ENCODE measurements at places on chromosomes 2 and 18.

- DNase-seq, result no peak
Measured at GRCh38 chr18:10565835-10566234, 40.0 kb downstream of the NAPG start.

DNA sequence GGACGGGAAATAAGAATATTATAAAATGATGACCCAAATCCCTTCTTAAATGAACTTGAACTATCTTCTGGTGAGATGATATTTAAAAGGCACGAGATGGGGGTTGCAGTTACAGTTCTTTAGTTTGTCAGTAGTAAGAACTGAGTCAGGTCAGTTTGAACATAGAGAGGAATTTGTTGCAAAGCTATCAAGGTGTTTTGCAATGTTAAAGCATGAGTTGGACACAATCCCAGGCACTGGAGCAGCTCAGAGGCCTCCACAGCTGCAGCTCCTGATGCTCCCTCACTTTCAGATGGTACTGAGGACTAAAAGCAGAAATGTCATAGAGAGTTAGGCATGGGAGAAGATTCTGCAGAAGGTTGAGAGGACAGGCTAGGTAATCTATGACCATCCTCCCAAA, 236.0 kb downstream of the BCL2 start:
- DNase-seq, result no peak

DNA sequence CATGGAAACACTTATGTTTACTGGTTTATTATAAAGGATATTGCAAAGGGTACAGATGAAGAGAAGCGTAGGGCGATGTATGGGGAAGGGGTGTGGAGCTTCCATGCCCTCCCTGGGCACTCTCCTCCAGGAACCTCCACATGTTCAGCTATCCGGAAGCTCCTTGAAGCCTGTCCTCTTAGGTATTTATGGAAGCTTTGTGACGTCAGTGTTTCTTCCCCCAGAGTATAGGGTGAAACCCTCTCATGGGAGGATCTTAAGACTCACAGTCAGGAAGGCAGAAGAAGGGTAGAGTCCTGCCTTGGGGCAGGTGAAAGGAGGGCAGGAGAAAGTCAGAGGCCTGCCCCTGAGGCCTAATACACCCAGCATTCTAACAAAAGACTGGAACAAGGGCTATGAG, 61.3 kb upstream of the CREB1 start:
- no peak for DNase-seq

GRCh38 chr2:214737188-214737587, 72.3 kb downstream of the BARD1 start:
- DNase-seq, result no peak

GRCh38 chr2:85353876-85354285, 447 bp downstream of the RETSAT start:
- no peak for DNase-seq

GRCh38 chr2:9769171-9770005, 73.9 kb upstream of the TAF1B start:
- no peak for DNase-seq

- DNase-seq, result no peak
Measured at GRCh38 chr2:182377467-182377866, 49.4 kb downstream of the PDE1A start.

DNA sequence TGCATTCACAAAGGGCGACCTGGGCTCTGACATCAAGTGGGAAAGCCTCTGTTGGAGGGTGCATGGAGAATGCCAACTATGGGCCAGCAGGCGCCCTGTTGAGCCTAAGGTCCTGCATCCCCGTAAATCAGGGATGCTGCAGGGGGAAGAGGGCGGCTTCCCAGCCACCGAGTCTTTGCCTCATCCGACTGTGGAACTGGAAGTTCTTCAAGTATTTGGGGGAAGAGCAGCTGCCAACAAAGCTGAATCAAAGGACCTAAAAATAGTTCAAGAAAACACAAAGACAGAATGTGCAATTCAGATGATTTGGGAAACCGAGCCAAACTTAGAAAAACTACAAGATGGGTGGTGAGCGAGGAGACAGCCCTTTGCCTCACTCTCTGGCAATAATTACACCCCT, 281.1 kb upstream of the MGAT5 start:
- DNase-seq, result no peak

DNA sequence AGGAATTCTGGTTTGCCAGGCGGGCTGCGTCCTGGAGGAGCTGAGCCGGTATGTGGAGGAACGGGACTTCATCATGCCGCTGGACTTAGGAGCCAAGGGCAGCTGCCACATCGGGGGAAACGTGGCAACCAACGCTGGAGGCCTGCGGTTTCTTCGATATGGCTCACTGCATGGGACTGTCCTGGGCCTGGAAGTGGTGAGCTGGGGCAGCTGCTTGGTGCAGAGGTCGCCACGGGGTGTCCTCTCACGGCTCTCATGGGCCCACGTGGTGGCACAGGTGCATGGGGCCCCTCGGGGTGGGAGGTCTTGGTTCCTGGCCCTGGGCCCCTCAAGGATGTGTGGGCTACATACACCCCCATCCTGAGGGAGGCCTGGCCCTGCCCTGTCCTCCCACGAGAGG, 9.2 kb downstream of the D2HGDH start:
- no peak for DNase-seq

- no peak for DNase-seq
Measured at GRCh38 chr2:20609349-20609994, 41.4 kb downstream of the HS1BP3 start.

GRCh38 chr2:100062336-100062735, 80.1 kb downstream of the AFF3 start:
- DNase-seq, result no peak

DNA sequence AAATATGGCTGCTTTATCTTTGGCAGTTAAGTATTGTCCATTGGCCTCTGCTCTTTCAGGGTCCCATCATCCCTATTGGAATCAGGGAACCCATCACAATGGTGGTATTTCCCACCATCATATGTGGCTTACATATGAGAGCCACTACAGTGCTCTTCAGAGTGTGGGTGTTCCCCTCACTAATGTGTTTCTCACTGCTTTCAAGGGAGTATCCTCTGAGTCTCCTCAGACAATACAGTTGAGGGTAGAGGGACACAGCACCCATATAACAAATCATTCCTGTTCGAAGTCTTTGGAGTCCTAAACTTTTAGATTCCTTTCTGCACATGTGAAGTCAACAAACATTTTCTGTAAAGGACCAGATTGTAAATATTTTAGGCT, 48.8 kb upstream of the DNAJC10 start:
- no peak for DNase-seq

GRCh38 chr2:10317646-10318045, 14.9 kb downstream of the HPCAL1 start:
- DNase-seq, result no peak

- DNase-seq, result no peak
Measured at GRCh38 chr2:113182471-113183260, 8.9 kb downstream of the PSD4 start.

DNA sequence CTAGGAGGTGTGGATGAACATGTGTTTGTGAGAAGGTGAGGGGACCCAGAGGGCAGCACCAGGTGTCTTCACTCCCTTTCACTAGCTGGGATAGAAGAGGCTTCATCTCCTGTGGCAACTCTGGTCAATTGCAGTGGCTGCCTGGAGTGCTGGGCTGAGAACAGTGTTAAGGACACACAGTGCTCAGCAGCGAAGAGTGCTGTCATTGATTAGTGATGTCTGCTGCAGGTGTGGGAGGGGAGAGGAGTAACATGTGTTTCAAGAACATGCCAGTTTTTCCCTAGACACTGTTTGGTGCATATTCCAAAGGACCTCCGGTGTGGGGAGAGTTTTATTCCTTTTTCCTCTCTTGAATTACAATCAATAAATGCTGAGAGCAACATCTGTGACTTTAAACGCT, 95.9 kb upstream of the CXCR4 start:
- no peak for DNase-seq

GRCh38 chr2:192128655-192129054, 66.1 kb downstream of the TMEFF2 start:
- no peak for DNase-seq

DNA sequence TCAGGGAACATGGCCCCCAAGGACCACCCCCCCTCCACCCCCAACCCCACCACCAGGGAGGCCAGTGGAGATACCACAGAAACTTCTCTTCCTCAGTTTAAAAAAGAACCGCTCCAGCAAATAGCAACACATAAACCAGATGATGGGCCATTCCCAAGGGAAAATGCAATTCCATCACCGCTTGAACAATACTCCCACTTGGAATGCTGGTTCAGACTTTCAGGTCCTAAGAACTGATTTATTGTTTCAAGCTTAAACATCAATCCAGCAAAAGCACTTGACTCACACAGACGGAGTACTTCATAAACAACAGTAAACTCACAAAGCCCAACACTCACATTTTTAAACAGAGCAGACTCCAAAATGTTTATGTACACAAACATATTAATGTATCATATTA, 6.9 kb downstream of the HDAC4 start:
- no peak for DNase-seq

DNA sequence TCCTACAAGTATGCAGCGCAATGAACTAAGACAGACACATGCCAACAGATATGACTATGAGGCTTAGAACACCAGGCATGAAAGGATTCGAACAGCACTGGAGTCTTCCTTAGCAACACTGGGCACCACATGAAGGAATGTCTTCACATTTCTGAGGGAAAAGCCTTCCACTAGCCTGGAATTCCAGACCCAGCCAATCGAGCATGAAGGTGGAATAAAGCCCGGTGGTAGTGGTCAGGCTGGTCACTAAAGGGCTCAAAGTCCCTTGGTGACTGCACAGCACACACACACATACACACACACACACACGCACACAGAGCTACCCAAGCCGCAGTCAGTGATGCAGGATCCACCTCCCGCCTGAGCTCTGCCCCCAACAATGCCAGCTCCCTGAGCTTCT, 19.7 kb upstream of the SFXN5 start:
- no peak for DNase-seq

DNA sequence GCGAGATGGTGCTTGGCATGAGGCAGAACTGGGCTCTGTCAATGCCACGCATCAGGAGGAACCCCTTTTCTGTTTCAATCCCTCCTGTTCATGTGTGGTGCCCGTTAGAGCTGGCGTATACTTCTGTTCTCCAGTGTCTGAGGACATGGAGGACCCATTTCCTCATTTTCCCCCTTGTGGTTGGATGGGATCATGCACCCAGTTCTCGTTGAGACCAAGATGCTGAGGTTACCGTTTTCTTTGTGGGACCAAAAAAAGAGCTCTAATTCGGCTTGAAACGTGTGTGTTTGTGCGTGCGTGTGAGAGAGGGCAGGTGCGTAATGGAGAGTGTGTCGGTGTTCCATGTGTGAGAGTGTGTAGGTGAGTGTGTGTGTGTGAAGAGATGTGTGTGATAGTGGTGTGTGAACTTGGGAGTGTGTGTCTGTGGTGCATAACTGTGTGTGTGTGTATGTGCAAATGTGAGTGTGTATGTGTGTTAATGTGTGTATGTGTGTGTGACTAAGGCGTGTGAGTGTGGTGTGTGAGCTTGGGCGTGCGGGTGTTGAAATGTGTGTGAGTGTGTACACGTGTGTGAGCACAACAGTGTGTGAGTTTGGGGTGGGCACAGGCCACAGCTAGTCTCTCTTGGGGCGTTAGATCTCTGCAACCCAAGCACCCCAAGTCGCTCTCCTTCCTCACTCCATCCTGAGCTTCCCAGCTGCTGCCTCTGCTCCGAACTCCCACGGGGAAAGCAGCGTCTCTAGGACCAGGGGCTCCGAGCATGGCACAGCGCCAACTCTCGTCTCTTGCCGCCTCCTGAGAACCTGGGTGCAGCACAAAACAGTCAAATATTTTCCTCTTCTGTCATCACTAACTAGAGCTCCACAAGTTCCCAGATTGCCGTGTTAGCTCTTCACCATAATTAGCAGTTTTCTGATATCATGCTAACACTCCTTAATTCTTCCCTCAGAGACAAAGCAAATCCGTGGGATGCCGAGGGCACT, 75.8 kb downstream of the LONRF2 start:
- no peak for DNase-seq

GRCh38 chr2:220499225-220499624, 871.8 kb downstream of the SLC4A3 start:
- no peak for DNase-seq
